ENCODE measurements at places on chromosomes 16 and 17.

- no peak for DNase-seq
Measured at GRCh38 chr16:88200896-88201185, 181.9 kb upstream of the ZNF469 start.

- DNase-seq, result no peak
Measured at GRCh38 chr16:13781575-13782338, 138.2 kb upstream of the ERCC4 start.

DNA sequence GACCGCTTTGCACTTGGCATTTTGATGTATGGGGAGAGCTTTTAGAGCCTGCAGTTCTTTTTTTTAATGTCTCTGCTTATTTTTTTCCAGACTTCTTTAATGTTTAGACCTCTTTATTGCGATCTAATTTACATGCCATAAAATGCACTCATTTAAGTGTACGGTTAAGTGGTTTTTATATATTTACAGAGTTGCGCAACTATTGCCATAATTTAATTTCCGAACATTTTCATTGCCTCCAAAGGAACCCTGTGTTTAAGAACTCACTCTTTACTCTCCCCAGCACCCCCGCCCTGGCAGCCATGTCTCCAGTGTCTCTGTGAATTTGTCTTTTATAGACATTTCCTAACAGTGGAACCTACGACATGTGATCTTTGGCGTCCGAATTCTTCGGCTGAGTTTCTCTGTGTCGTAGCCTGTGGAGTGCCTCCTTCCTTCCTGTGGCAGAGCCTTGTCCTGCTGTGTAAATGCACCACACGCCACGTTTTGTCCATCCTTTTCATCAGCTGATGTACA is 24.0 kb downstream of the ZNF750 start:
- no peak for DNase-seq

- DNase-seq, result no peak
Measured at GRCh38 chr17:61770043-61770442, 93.3 kb downstream of the BRIP1 start.

GRCh38 chr16:77759201-77759600 is 29.2 kb upstream of the VAT1L start:
- DNase-seq, result no peak

- DNase-seq, result no peak
Measured at GRCh38 chr17:54255696-54256095, 433.0 kb downstream of the KIF2B start.

- no peak for DNase-seq
Measured at GRCh38 chr16:67087803-67088202, 21.9 kb upstream of the PHAF1 start.

GRCh38 chr17:17354560-17355349 is 51.6 kb downstream of the NT5M start:
- peak; percentile 61 for DNase-seq

- no peak for DNase-seq
Measured at GRCh38 chr17:72723711-72724110, 368.8 kb downstream of the SLC39A11 start.

- no peak for DNase-seq
Measured at GRCh38 chr16:1043881-1044451, 28.6 kb upstream of the SSTR5 start.

- DNase-seq, result peak; percentile 27
Measured at GRCh38 chr17:27323538-27324215, 29.8 kb downstream of the WSB1 start.

DNA sequence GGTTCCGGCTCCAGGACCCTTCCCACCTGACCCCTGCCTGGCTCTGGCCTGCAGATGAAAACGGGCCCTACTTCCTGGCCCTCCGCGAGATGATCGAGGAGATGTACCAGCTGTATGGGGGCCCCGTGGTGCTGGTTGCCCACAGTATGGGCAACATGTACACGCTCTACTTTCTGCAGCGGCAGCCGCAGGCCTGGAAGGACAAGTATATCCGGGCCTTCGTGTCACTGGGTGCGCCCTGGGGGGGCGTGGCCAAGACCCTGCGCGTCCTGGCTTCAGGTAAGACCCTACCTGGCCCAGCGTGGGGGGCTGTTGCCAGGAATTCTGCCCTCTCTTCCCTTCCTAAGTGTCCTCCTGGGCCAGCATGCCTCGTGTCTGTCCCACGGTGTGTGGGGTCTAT is 8.6 kb upstream of the SLC7A6 start:
- DNase-seq, result no peak

- peak; percentile 17 for DNase-seq
Measured at GRCh38 chr17:50426814-50427787, 1.1 kb downstream of the ACSF2 start.

- peak; percentile 35 for DNase-seq
Measured at GRCh38 chr17:13030459-13031300, 12.9 kb upstream of the ELAC2 start.

GRCh38 chr16:5791011-5791657 is 693.5 kb upstream of the EEF2KMT start:
- no peak for DNase-seq

GRCh38 chr16:53053967-53054669 is 673 bp upstream of the CHD9 start:
- DNase-seq, result peak; percentile 25

- no peak for DNase-seq
Measured at GRCh38 chr16:50572700-50573099, 24.5 kb downstream of the NKD1 start.

DNA sequence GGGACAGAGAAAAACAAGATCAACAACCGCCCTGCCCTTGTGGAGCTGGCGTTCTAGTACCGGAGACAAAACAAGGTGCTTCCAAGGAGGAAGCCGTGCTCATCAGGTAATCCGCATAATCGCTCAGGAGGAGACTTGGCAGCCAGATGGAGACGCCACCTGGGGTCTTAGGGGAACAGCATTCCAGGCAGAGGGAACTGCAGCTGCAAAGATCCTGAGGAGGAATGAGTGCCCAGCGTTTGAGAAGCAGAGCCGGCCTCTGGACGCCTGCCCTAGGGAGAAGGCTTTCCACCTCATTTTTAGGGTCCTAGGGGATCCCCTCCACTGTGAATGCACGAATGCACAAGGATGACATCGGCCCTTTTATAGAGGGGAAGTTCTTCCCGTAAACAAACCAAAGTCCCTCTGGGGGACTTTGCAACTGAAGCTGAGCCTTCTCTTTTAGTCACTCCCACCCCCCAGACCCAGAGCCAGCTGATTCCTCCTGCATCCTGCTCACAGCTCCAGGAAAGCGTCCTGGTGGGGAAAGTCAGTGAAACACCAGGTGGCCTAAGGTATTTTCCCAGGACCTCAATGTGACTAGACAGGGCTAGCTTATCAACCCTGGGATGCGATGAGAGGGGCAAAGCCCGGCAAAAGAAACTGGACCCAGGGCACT is 13.2 kb upstream of the MPRIP start:
- no peak for DNase-seq

GRCh38 chr16:69057400-69058378 is 47.8 kb upstream of the HAS3 start:
- DNase-seq, result peak; percentile 92

DNA sequence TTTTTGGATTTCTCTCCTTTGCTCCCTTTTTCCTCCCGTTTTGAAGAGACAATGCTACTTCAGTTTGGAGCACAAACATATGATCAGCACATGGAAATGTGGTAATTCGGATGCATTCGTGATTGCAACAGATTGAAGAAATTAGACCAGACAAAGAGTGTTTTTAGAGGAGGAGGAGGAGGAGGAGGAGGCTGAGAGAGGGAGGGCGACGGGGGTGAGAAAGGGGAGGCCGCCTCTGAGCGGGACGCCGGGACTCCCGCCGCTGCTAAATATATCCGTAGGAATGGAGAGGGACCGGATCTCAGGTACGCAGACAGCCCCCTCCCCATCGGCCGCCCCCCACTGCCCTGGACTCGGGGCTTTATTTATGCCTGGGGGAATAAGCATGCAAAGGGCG is 179.3 kb downstream of the SEC14L1 start:
- peak; percentile 85 for DNase-seq

GRCh38 chr16:28943281-28943680 is 7.5 kb upstream of the NFATC2IP start:
- DNase-seq, result no peak

DNA sequence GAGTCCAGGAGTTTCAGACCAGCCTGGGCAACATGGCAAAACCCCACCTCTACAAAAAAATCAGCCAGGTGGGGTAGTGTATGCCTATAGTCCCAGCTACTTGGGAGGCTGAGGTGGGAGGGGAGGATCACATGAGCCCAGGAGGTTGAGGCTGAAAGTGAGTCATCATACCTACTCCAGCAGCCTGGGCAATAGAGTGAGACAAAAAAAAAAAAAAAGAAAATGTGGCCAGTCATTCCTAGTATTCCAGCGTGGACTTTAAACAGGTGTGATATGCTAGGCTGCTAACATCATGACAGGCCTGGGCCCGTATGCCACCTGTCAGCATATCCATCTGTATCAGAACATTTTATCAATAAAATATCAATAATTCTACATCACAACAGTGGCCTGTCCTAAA is 143.3 kb downstream of the AATF start:
- no peak for DNase-seq

DNA sequence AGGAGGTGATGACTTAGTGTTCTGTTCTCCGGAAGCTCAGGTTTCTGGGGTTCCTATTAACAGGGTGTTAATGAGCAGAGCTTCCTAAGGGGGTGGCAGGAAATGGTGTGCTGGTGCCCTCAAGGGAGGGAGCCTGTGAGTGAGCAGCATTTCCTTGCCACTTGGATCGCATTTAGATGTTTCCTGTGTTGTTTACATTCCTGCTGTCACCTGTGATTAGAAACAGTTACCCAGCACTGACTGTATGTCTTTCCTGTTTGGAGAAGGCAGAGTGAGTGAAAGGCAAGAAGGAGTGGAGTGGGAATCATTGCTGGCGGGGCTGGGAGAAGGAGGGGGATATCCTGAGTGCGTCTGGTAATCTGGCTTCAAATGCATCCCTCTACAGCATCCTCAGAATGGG is 214.6 kb downstream of the CCDC182 start:
- DNase-seq, result no peak

GRCh38 chr16:72970656-72971055 is 77.3 kb downstream of the ZFHX3 start:
- DNase-seq, result no peak

- DNase-seq, result peak; percentile 99
Measured at GRCh38 chr17:2396568-2397246, 4.2 kb downstream of the MNT start.

DNA sequence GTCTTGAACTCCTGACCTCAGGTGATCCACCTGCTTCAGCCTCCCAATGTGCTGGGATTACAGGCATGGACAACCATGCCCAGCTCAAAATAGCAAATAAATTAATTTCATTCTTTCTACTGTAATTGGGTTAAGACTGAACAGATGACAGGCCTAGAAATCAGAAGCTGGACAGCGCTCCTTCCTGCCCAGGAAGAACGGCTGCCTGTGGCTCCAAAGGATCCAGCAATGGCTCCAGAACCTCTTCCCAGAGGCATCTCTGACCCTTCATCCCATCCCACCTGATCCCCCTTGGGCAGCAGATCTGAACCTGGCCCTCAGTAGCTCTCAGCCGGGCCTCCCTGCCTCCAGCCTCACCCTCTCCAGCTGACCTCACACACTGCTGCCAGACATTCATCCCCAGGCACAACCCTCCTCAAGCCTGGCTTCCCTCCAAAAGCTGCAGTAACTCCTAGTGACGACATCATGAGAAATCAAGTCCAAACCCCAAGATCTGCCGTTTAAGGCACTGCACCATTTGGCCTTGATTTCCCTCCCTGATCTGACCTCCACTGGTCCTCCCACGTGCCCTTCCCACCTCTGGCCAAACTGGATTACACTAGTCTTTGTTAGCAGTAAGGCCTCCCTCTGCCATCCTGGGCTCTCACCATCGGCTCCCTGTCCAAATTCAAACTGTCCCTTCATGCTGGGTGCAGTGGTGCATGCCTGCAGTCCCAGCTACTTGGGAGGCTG is 3.1 kb upstream of the MIF4GD start:
- DNase-seq, result peak; percentile 67

DNA sequence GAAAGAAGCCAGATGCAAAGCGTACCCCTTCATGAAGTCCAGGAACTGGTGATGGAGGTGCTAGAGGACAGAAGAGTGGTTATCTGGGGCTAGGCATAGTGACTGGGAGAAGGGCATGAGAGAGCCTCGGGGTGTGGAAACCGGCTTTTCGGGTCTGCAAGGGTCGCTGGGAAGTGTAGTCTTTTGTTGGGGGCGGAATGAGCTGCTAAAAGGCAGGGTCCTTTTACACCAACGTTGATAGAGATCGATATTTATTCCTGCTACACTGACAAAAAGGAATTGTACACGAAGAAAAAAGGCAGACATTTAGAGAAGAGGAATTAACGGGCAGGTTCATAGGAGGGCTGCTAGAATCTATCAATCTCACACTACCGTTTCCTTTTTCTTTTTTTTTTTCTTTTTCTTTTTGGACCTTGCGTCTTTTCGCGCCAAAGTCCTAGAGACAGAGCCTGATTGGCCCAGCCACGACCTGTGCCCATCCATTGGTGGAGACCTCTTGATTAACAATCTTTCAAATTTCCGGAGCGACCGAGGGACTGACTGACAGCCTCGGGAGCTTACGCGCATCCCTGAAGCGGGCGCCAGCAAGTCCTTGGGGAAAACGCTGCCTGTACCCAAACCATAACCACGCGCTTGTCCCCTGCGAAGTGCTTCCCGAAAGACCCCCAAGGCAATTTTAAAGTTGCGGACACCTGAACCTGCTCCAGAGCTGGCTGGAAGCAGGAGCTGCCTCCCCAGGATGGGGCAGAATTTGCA is 27.7 kb upstream of the DHRS7B start:
- DNase-seq, result peak; percentile 70

GRCh38 chr16:29678691-29679267 is at the start of gene QPRT:
Gene QPRT (plus strand): TSS chr16:29679180. CDS start chr16:29679198, 18 bp downstream.
- DNase-seq, result peak; percentile 78

DNA sequence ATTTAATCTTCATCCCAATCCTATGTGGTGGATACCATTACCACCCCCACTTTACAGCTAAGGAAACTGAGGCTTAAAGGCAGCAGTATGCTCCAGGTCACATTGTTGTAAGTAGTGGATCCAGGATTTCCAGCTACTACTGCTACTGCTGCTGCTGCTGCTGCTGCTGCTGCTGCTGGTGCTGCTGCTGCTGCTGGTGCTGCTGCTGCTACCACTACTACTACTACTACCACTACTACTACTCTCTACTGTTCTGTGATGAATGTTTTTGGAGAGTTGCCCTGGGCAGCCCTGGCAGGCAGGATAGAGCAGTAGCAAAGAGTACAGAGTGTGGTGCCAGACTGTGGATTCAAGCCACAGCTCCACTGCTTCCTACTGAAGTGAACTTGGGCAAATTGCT is 49.3 kb upstream of the SLC12A3 start:
- no peak for DNase-seq

DNA sequence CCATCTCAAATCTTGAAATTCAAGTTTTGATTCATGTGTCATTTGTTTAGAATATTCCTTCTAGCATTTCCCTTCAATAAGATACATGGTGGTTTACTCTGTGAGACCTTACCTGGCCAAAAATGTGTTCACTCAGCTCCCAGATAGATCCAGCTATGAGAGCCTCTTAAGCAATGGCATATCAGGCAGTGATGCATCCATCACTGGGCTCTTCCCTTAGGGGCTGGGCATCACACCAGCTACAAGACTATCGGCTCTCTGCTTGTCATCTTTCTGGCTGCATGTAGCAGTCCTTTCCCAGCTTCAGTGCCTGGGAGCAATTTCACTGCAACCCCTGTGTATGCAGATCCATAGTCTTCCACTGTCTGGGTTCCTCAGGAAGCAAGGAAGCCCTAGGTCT is 40.6 kb downstream of the GOSR1 start:
- no peak for DNase-seq

- DNase-seq, result no peak
Measured at GRCh38 chr17:8249621-8250500, 772 bp downstream of the PFAS start.

GRCh38 chr16:6081320-6081976 is 983.9 kb upstream of the EEF2KMT start:
- DNase-seq, result peak; percentile 9

- DNase-seq, result no peak
Measured at GRCh38 chr16:22428654-22429053, 54.2 kb upstream of the CDR2 start.

Measured in fibroblast of lung (primary cell).